CD4-positive, alpha-beta T cell (primary cell): ENCODE measurements at places on chromosomes 1 and 21.
A peak's percentile ranks its signal among the peaks of the same experiment; 100 is the strongest.

GRCh38 chr1:83701355-83701754 lies 297.6 kb downstream of the TTLL7 start:
- H3K27me3 ChIP-seq, result no peaks in the 10 kb centered on the region
- H3K36me3 ChIP-seq, result no peaks in the 10 kb centered on the region
- no peak overlapping the region for H3K27ac ChIP-seq
- no peak overlapping the region for H3K4me3 ChIP-seq
- peaks cover 4% of the 10 kb centered on the region for H3K4me1 ChIP-seq
- DNase-seq, result no peak

DNA sequence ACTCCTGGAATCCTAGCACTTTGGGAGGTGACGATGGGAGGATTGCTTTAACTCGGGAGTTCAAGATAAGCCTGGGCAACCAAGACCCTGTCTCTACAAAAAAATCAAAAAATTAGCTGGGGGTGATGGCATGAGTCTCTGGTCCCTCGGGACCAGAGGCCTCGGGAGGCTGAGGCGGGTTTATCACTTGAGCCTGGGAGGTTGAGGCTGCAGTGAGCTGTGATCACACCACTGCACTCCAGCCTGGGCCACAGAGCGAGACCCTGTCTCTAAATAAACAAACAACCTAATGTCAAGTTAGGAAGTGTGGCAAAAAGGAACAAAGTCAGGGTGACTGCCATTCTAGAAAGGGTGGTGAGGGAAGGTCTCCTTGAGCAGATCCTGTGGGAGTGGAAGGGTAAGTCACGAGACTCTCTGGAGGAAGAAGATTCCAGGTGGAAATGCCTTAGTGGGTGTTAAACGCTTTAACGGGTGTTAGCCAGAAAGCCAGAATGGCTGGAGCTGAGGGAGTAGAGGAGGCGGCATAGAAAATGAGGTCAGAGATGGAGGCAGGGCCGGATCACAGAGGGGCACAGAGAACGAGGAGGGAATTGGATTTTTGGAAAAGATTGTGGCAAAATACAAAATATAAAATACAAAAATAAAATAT lies 62.2 kb upstream of the ATP5PO start:
- H3K27ac ChIP-seq, result peak overlapping the region; percentile 65
- no peak for DNase-seq
- H3K4me3 ChIP-seq, result no peak overlapping the region
- H3K4me1 ChIP-seq, result peaks cover 34% of the 10 kb centered on the region

DNA sequence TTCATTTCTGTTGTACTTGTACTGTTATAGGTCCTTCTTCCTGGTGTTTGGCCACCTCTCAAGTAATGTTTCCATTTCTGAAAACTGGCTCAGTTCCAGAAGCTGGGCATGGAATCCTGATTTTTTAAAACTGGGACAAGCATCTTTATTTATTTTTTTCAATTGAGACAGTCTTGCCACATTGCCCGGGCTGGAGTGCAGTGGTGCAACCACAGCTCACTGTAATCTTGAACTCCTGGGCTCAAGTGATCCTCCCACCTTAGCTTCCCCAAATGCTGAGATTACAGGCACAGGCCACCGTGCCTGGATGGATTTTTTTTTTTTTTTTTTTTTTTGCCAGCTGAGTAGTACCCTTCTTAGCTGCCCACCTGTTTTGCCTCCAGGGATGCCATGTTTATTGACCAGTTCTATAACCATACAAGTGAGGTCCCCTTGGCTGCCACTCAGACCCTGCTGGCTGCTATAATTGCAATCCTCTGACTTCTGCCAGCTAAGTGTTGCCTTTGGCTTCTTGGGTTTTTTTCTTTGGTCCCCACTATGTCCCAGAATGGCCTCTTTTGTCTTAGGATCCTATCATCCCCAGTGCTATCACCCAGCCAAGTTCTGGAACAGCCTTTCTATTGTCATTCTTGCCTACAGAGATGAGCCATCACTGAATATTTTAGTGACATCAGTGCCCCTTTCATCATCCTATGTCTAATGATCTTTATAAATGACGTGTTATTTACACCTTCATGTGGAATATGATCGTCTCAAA lies 3.9 kb upstream of the DIP2A start:
- H3K27ac ChIP-seq, result no peak overlapping the region
- no peak overlapping the region for H3K4me3 ChIP-seq
- H3K36me3 ChIP-seq, result peaks cover 12% of the 10 kb centered on the region

DNA sequence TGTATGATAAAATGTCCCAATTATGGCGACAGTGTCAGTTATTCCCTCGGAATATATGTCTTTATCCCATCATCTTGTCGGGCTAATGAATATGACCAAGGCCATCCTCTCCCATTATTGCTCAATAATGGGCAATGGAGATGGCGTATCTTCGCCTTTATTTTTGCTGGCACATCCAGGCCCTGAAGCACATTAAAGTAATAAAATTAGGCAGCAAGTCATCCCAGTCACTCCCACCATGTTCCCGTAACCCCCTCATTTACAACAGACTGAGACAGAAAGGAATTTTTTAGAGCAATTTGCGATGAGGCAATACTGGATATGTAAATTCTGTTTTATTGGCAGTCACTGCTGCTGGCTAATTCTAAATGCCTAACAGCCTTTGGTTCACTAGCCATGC lies 35.3 kb downstream of the CLIC6 start:
- H3K4me3 ChIP-seq, result no peak overlapping the region
- H3K4me1 ChIP-seq, result peaks cover 18% of the 10 kb centered on the region
- H3K36me3 ChIP-seq, result no peaks in the 10 kb centered on the region
- H3K27me3 ChIP-seq, result peaks cover 3% of the 10 kb centered on the region

GRCh38 chr1:64826991-64827390 lies 82.1 kb downstream of the RAVER2 start:
- DNase-seq, result no peak
- H3K4me3 ChIP-seq, result peak overlapping the region; percentile 11
- no peaks in the 10 kb centered on the region for H3K36me3 ChIP-seq
- H3K27ac ChIP-seq, result peak overlapping the region; percentile 8
- no peaks in the 10 kb centered on the region for H3K27me3 ChIP-seq

DNA sequence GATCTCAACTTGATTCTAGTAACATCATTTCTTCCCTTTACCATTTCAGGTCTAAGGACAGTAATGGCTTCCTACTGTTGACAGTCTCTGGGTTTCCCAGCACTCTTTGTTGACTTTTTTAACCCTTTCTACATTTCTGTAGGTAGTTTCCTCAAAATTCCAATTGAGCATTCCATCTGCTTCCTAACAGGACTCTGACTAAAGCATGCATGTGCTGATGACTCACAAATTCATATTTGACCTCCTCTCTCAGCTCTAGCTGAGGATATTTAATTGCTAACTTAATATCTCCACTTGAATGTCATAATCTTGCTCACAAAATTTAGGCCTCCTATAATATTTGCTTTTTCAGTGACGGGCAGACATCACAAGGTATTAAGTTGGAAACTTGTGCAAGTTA lies 93.3 kb upstream of the ZNHIT6 start:
- H3K36me3 ChIP-seq, result no peaks in the 10 kb centered on the region
- H3K27ac ChIP-seq, result no peak overlapping the region
- H3K4me1 ChIP-seq, result no peaks in the 10 kb centered on the region
- DNase-seq, result no peak
- no peaks in the 10 kb centered on the region for H3K27me3 ChIP-seq

GRCh38 chr1:237416924-237417655 lies 375.1 kb downstream of the RYR2 start:
- no peaks in the 10 kb centered on the region for H3K36me3 ChIP-seq
- H3K27ac ChIP-seq, result no peak overlapping the region
- H3K27me3 ChIP-seq, result no peaks in the 10 kb centered on the region

GRCh38 chr1:179767177-179767581 lies 24.1 kb downstream of the FAM163A start:
- H3K4me1 ChIP-seq, result no peaks in the 10 kb centered on the region
- no peak overlapping the region for H3K27ac ChIP-seq
- DNase-seq, result no peak

GRCh38 chr1:160460683-160461287 lies 60.4 kb downstream of the VANGL2 start:
- DNase-seq, result no peak
- no peaks in the 10 kb centered on the region for H3K36me3 ChIP-seq

DNA sequence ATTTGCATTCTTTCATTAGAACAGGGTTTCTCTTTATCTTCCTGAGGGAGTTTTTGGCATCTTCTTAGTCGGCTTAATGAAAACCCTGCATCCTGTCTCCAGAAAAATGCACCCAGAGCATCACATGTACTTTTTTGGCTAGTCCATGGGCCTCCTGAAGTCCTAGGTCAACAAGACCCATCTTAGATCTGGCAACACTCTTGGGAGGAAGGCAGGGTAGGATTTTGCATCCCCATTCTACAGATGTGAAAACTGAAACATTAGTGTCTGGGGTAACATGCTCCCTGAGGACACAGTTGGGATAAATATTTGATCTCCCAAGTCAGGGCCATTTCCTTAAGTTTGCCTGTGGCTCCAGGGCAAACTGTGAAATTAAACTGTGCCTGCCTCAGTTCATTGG lies 40.0 kb upstream of the HMGB4 start:
- H3K27me3 ChIP-seq, result peaks cover 4% of the 10 kb centered on the region
- H3K4me3 ChIP-seq, result no peak overlapping the region
- H3K27ac ChIP-seq, result no peak overlapping the region
- H3K36me3 ChIP-seq, result no peaks in the 10 kb centered on the region
- H3K4me1 ChIP-seq, result no peaks in the 10 kb centered on the region
- DNase-seq, result no peak

DNA sequence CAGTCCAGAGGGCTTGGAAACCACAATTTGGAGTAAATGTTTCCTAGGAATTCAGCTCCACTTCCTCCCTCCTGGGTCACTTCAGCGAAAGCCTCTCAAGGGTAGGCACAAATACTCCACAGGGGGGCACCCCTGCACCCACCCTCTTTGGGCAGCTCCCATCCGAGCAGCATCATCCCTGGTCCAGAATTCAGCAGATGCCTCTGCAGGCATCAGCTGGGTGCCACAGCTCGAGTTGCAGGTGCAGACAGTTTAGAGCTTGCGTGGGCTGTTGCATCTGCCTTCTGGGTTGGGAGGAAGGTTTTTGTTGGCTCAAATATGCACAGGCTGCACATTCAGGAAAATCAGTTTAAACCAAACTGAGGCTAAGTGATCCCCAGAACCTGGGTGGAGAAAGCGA lies 25.0 kb downstream of the KANK4 start:
- no peak overlapping the region for H3K27ac ChIP-seq
- DNase-seq, result no peak
- no peaks in the 10 kb centered on the region for H3K36me3 ChIP-seq
- H3K4me3 ChIP-seq, result no peak overlapping the region
- H3K4me1 ChIP-seq, result peaks cover 14% of the 10 kb centered on the region

GRCh38 chr1:17502326-17502778 lies 37.1 kb upstream of the ARHGEF10L start:
- no peak overlapping the region for H3K4me3 ChIP-seq
- peak; percentile 10 for DNase-seq
- no peak overlapping the region for H3K27ac ChIP-seq
- H3K27me3 ChIP-seq, result peaks cover 10% of the 10 kb centered on the region

- DNase-seq, result no peak
- peak overlapping the region; percentile 98 for H3K4me3 ChIP-seq
- peaks cover 83% of the 10 kb centered on the region for H3K4me1 ChIP-seq
- H3K36me3 ChIP-seq, result peaks cover 38% of the 10 kb centered on the region
These were observed 44.3 kb downstream of the CD34 start for GRCh38 chr1:207866471-207867135.

- peaks cover 86% of the 10 kb centered on the region for H3K4me1 ChIP-seq
- H3K4me3 ChIP-seq, result no peak overlapping the region
- no peaks in the 10 kb centered on the region for H3K36me3 ChIP-seq
- DNase-seq, result peak; percentile 71
- peak overlapping the region; percentile 37 for H3K27ac ChIP-seq
These were observed 30.0 kb upstream of the EPS8L3 start for GRCh38 chr1:109793486-109794318.
